Colonic mucosa (tissue), 4 donors: ENCODE measurements at places on chromosomes 3 and 15. TPM values are rescaled to one million over a fixed set of nuclear protein-coding genes. Genes with fewer than 3 reads are reported as not detected.

The SLC25A36 gene
- 67.5 TPM for total RNA-seq

The GPR62 gene
- not detected for total RNA-seq

The PPP4R2 gene
- total RNA-seq = 92.9 TPM

The SCAANT1 gene
- not detected for total RNA-seq

The SNTN gene
- total RNA-seq = 0.27 TPM

The IDH2 gene
- 201 TPM for total RNA-seq

The WDR93 gene
- total RNA-seq = 0.13 TPM

The NLGN1 gene
- 0.67 TPM for total RNA-seq

The STRIT1 gene
- not detected for total RNA-seq

The DPPA2 gene
- total RNA-seq = not detected

The MUC20 gene
- 170 TPM for total RNA-seq

The ITGA11 gene
- 4.1 TPM for total RNA-seq

The CFAP92 gene
- 0.77 TPM for total RNA-seq

The GHSR gene
- not detected for total RNA-seq

The SCG5 gene
- 4.1 TPM for total RNA-seq

The AMOTL2 gene
- 19.9 TPM for total RNA-seq

The SAMD7 gene
- total RNA-seq = not detected

The NR2E3 gene
- 0.35 TPM for total RNA-seq

The CISH gene
- 17.1 TPM for total RNA-seq

The SLCO3A1 gene
- 11.4 TPM for total RNA-seq

The GOLGA8T gene
- total RNA-seq = not detected

The MYLK gene
- 267 TPM for total RNA-seq

The GOLGA8S gene
- total RNA-seq = not detected

The RPS17 gene
- total RNA-seq = 909 TPM

The RGMA gene
- total RNA-seq = 12.4 TPM
